ENCODE measurements at places on chromosomes 5 and 9. TPM values are rescaled to one million over a fixed set of nuclear protein-coding genes. Genes with fewer than 3 reads are reported as not detected.
A peak's percentile ranks its signal among the peaks of the same experiment; 100 is the strongest.

DNA sequence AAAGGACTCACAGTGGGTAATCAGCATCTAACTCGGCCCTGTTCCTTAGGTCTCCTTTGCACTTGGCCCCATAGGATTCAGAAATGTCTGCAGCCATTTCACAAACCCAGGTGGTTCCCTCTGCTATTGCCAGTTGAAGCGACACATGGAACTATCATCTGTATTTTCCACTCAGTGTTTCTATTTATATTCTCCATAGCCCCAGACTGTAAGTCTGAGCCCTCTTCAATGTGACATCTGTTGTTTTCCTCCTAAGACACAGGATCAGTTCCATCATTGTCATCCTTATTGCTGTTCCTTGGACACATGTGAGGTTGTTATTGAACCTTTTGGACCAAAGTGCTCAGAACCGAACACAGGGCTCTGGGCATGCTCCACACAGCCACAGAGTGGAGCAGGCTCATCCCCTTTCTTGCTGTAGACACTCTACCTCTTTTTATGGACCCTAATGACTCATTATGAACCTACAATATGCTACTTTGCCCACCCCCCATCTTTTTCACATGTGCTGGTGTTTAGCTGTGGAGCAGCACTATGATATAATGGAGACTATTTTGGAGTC, 36.4 kb downstream of the GARNL3 start:
- no peaks in the 10 kb centered on the region for H3K36me3 ChIP-seq
- no peak overlapping the region for H3K4me3 ChIP-seq
- no peak overlapping the region for H3K27ac ChIP-seq
- no peaks in the 10 kb centered on the region for H3K4me1 ChIP-seq
- H3K27me3 ChIP-seq = no peaks in the 10 kb centered on the region

DNA sequence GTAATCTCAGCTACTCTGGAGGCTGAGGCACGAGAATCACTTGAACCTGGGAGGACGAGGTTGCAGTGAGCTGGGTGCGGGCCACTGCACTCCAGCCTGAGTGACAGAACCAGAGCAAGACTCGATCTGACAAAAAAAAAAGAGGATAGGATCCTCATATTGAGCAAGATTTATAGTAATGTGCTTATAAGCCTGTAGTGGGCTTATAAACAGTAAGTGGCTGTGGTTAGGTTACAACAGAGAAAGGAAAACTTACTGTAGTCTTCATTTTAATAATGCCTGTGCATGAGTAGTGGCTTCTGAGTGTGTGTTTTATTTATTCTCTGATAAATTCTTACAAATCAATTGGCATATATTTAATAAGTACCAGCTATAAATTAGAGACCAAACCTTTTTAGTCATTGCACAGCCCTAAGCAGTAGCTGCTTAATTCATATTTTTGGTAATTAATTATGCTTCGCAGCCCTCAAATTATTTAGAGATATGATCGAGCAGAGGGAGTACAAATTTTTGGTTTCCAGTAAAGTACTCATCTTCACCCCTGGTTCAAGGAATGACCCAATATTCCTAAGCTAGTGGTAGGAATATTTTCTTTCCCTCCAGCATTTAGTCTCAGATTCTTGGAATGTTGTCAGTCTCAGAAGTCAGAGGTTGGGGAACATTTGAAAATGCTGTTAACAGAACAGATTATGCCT, 73.8 kb upstream of the KLF9 start:
- H3K4me1 ChIP-seq = peaks cover 41% of the 10 kb centered on the region
- no peaks in the 10 kb centered on the region for H3K36me3 ChIP-seq
- H3K27me3 ChIP-seq = no peaks in the 10 kb centered on the region
- DNase-seq = no peak

Gene TTC23L
- total RNA-seq = not detected

GRCh38 chr9:84670138-84671041, 861 bp downstream of the NTRK2 start:
- peak overlapping the region; percentile 0 for H3K4me3 ChIP-seq
- DNase-seq = no peak

Gene PCDHB12
- total RNA-seq = 1.4 TPM

DNA sequence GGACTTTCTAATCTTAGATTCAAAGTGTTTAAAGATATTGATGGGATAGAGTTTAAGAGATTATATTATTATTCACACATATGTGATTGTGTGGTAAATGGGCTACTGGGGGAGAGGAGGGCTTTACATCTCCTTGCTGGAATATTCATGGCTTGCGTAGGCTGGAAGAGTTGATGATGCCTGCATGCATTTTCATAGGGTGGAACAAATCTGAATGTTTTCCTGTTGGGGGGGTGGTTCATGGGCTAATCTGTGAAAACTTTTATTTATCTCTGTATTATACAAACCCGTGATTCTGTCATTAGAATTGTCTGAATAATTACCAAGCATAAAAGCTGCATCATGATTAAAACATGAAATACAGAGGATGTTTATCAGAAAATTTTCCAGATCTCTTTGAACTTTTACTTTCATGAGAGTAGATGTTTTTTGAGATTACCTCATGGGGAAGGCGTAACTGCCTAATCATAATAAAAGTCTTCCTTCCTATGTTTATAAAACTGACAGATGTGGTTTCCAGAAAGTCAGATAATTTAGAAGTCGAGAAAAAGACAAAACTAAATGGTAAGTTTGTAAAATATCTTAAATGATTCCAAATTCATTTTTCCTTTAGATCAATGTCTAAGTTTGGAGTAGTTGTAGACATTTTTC, 1185.4 kb upstream of the SEMA6A start:
- no peak overlapping the region for H3K27ac ChIP-seq
- no peaks in the 10 kb centered on the region for H3K4me1 ChIP-seq
- no peak for DNase-seq
- no peaks in the 10 kb centered on the region for H3K27me3 ChIP-seq
- H3K4me3 ChIP-seq = no peak overlapping the region
- no peaks in the 10 kb centered on the region for H3K36me3 ChIP-seq
